ENCODE measurements at places on chromosomes 1 and 21. TPM values are rescaled to one million over a fixed set of nuclear protein-coding genes. Genes with fewer than 3 reads are reported as not detected.

GRCh38 chr1:207825409-207825695 lies 73.5 kb downstream of the CD46 start:
- no peak for DNase-seq

DNA sequence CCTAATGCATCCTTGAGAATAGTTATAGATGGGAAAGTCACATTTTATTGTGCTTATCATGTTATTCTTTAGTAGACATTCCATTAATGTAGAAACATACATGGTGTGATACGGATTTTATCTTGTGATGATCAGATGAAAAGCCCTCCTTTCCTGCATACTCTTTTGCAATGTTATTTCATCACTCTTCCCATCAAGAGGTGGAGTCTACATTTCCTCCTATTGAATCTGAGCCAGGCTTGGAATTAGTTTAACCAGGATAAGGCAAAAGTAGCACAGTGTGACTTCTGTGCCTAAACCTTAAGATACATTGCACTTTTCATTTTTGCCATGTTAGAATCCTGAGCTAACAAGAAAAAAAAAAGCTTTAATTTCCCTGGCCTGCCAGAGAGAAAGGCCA lies 393.7 kb upstream of the ST6GALNAC5 start:
- DNase-seq: no peak

DNA sequence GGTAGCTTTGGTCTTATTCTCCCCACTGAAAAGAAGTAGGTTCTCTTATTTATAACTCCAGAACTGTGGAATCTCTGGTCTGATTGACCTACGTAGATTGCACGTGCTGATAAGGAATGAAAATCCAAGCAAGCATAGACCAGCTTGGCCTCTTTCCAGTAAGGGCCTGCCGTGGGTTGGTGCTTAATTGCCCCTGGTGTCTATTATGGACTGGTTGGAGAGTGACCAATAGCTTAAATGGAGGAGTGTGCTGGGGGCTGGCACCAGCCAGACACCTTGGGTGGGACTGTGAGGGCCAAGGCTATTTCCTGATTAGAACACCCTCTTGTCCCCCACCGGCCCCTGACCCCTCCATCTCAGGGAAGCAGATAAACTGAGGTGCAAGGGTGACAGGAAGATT lies 74.0 kb downstream of the TENT5C start:
- no peak for DNase-seq

- DNase-seq: no peak
Observed at GRCh38 chr1:113140176-113140575, 67.2 kb downstream of the LRIG2 start.

The TP73 gene
- total RNA-seq: 2.2 TPM

The TSSK3 gene
- total RNA-seq: 0.88 TPM

The NUP210L gene
- not detected for total RNA-seq

The PROK1 gene
- not detected for total RNA-seq

The FLG2 gene
- not detected for total RNA-seq

The TMOD4 gene
- total RNA-seq: 0.35 TPM

GRCh38 chr21:32347977-32348376 lies 44.8 kb downstream of the URB1 start:
- peak; percentile 51 for DNase-seq

The RGS18 gene
- not detected for total RNA-seq

Data from myocyte (in vitro differentiated cells).